ENCODE measurements at places on chromosomes 6 and 20.

GRCh38 chr20:10565191-10565921 is 108.4 kb downstream of the JAG1 start:
- no peak for DNase-seq

GRCh38 chr20:62651285-62652021 is 9.2 kb downstream of the SLCO4A1 start:
- peak; percentile 78 for DNase-seq

DNA sequence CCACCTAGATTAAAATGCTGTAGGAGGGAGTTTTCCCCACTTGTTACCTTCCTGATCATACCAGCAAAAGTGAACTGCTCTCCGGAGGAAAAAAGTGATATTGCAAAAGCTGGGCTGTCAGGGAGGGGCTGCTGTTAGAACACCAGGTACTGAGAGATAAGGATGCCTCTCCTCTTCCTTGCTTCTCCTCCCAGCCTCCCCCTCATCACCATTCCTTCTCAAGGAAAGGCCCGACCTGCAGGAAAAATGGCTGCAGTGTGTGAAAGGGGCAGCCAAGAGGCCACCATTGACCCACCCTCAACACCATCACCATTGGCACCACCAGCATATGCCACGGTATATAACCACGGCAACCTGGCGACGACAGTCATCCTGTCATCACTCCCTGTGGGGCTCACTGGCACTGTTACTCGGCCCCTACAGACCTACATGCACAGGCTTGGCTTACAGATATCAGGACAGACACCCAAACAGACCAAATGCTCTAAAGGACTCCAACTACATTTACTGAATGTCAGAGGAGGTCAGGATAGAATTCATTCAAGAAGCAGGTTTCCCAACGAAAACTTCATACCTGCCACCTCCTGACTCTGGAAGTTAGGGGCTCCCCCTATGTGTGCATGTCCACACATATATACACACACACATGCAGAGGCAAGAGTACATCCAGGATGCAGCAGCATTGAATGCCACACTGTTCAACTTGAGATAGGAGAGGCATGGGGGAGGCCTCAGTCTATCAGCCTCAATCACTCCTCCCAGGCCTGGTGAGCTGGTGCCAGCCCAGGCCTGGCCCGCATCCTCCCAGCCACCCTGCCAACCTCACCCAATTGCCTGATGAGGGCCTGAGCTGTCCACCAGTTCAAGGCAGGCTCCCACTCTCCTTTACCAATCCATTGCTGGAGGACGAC is 13.9 kb upstream of the MDGA1 start:
- no peak for DNase-seq

DNA sequence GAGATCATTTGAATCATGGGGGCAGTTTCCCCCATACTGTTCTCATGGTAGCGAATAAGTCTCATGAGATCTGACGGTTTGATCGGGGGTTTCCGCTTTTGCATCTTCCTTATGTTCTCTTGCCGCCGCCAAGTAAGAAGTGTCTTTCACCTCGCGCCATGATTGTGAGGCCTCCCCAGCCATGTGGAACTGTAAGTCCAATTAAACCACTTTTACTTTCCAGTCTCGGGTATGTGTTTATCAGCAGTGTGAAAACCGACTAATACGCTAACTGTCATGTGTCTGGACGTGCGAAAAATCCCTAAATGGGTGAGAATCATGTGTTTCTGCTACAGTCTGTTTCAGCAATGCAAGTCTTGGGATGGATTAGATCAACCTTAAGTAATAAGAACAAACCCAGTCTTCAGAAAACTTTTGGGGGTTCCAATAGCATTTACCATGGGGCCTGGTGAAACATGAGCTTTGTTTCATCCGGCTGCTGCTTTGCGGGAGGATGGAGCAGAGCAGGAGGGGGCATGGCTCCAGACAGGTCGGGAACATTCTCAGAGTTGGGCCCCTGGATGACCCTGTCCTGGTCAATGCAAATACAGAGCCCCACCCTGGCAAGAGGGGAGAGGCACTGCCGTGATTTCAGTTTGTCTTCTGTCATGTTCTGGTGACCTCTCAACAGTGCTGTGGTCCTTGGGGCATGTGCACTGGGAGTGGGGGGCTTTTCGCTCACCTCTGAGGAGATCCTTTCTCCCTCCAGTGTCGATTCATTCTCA is 41.5 kb downstream of the CTCFL start:
- no peak for DNase-seq

- DNase-seq = no peak
Measured at GRCh38 chr6:55276745-55277530, 50.3 kb upstream of the GFRAL start.

DNA sequence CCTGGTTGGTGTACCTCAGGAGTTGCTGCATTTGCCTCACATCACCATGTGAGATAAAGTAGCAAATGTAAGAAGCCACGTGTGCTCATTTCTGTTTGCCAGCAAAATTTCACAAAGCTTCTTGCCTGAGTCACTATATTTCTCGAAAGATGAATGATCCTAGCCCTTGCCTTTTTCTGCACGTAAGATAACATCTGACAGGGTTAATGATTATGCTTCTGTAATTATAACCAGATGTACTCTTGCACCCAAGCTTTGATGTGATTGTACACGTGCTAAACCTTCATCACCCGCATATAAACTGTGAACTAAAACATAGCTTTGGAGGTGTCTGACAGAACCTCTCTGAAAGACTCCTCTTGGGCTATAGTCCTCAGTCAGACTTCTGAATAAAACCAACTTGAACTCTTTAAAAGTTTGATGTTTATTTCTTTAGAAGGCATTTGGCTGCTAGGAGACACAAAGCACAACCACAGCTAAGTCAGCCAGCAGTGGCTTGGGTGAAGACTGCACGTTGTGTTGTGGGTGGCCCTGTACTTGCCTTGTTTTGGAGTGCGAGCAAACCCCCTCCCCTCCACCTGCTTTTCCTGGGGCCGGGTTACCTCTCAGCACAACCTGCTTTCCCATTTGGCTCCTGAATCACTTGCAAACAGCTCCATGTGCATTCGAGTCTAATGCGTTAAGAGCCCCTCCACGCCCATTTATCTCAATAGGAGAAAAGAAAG is 19.3 kb downstream of the PROKR2 start:
- DNase-seq = no peak

DNA sequence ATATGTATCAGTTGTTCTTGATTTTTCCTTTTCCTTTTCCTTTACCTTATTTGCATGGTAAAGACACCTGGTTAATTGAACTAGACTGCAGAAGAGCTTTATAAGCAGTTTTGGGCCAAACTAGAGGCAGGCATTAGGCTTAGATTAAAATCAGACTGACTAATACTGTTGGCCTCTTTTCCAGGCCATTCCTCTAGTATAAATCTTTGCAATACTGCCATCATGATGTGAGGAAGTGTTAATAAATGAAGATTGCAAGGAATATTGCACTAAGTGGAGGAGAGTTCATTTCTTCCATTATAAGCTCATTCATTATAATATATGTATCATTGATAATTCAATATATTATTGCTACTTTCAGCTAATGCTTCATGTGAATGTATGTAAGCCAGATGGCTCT is 163.8 kb downstream of the MMUT start:
- no peak for DNase-seq

- no peak for DNase-seq
Measured at GRCh38 chr6:41836022-41836659, 48.6 kb downstream of the TOMM6 start.

DNA sequence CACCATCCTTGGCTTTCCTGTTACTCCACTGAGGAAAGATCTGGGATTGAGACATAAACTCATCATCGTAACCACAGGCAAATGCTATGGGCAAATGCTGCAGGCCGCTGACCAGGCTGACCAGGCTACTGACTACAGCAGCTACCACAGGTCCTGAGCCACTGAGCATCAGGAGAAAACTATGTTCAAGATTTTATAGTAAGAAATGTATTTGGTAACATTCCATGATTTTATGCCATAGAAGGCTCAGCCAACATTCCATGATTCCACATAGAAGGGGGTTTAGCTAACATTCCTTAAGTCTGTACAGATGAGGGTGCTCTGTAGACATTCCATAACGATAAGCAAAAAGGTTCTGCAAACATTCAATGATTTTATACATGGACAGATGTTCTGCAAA is 16.1 kb upstream of the B4GALT5 start:
- DNase-seq = no peak

DNA sequence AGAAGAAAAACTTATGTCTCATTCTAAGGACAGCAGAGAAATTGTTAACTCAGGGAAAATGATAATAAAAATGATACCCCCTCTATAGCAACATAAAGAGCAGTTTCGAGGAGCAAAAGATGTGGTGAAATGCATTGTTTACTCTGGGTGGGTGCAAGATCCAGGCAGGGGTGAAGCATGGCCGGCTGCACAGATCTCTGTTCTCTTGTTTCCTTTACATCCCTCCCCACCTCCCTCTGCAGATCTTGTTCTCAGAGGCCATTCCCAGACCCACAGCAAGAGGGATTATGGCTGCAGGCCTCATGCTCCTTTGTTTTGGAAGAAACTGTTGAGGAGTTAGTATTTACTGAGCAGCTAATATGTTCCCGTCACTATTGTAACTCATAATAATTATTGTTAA is 1.8 kb downstream of the BTN3A1 start:
- DNase-seq = no peak

- peak; percentile 67 for DNase-seq
Measured at GRCh38 chr20:46752728-46753127, 43.3 kb downstream of the SLC2A10 start.

- no peak for DNase-seq
Measured at GRCh38 chr6:159053781-159054398, 9.1 kb upstream of the TAGAP start.

GRCh38 chr6:117076076-117076475 is 189.3 kb upstream of the VGLL2 start:
- DNase-seq = no peak

DNA sequence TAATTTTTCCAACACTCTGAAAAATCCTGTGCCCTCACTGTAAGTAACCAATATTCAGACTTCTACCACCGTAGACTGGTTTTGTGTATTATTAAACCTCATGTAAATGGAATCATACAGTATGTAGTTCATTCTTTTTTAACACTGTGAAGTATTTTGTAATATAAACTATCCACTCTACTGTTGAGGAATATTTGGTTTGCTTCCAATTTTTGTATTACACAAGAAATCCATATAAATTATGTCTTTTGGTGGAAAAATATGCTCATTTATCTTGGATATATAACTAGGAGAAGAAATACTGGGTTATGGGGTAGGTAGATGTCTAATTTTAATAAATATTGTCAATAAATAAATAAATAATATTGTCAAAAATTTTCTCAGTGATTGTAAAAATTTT is 116.8 kb downstream of the CHD6 start:
- DNase-seq = no peak

GRCh38 chr6:112232845-112233256 is 21.5 kb downstream of the LAMA4 start:
- DNase-seq = no peak

GRCh38 chr6:31776989-31777666 is at the start of gene VWA7:
TSS of gene VWA7 (minus strand) at chr6:31777328. CDS start at chr6:31776779, 549 bp downstream.
- peak; percentile 83 for DNase-seq

DNA sequence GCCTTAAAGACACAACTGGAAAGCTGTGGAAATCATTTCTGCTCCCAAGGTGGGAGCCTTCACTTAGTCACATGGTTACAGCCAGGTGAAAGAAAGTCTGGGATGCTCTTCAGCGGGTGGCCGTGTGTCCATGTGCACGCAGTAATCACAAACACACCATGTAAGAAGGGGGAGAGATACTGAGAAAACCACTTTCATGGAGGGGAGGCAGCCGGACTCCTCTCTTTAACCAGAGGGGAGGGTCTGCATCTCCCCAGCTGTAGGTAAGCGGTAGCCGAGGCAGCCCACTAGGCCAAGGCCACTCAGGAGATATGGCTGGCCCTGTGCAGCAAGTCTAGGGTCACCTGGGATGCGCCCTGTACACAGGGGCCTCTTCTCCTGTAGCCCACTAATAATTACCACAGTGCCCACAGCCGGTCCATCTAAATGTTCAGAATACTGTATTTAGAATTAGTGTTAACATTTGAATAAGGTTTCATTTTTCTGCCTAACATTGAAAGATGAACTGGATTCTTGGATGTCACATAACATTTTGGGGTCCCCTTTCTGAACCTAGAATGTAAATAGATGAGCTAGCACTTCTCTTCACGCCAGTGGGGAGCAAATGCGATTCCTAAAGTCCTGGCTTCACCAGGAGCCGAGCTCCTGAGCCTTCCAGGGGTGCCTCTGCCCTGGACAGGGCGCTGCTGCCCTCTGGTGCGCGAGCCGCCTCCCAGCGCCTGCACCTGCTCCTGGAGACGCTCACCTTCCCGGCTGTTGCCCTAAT is 15.9 kb downstream of the GPR31 start:
- DNase-seq = peak; percentile 67

Data from lower lobe of right lung (tissue), 2 donors.